Muscle of arm (tissue), 14 donors: ENCODE measurements at places on chromosomes 6 and 20. TPM values are rescaled to one million over a fixed set of nuclear protein-coding genes. Genes with fewer than 3 reads are reported as not detected.

RAB44 gene
- polyA plus RNA-seq, result 0.05 TPM

FOXP4 gene
- 30.8 TPM for polyA plus RNA-seq

- no peak for DNase-seq
These were observed 7.2 kb downstream of the NCOA7 start for GRCh38 chr6:125797886-125798444.

DNA sequence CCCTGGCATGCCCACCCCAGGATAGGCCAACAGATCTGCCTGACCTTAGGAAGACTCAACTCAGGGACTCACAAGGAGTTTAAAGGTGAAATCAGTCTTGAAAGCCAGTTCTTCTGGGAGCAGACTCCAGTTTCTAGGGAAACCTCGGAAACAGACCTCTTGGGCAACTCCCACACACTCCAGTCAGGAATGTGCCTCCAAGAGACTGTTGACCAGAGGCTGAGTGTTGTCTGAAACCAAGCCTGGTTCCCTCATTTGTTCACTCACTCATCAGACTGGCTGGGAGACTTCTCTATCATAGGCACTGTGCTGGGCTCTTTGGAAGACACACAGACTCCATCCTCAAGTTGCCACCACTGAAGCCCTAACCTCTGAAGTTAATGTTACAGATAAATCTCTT lies 1.8 kb downstream of the TREM1 start:
- no peak for DNase-seq

GRCh38 chr6:8229915-8230756 lies 127.8 kb upstream of the EEF1E1 start:
- no peak for DNase-seq

DNA sequence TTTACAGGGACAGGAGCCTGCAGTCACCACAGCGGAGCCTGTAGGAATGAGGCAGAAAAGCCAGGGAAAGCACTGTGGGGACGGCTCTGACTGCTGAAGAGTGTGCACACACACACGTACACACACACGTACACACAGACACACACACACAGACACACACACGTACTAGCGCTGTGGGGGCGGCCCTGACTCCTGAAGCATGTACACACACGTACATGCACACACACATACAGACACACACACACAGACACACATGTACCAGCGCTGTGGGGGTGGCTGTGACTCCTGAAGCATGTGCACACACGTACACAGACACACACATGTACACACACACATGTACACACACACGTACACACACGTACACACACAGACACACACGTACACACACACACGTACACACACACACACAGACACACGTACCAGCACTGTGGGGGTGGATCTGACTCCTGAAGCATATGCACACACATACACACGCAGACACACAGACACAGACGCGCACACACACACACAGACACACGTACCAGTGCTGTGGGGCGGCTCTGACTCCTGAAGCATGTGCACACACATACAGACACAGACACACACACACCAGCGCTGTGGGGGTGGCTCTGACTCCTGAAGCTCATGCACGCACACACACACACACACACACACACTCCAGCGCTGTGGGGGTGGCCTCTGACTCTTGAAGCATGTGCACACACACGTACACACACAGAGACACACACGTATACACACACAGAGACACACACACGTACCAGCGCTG lies 127.3 kb downstream of the DLL1 start:
- DNase-seq, result no peak

DNA sequence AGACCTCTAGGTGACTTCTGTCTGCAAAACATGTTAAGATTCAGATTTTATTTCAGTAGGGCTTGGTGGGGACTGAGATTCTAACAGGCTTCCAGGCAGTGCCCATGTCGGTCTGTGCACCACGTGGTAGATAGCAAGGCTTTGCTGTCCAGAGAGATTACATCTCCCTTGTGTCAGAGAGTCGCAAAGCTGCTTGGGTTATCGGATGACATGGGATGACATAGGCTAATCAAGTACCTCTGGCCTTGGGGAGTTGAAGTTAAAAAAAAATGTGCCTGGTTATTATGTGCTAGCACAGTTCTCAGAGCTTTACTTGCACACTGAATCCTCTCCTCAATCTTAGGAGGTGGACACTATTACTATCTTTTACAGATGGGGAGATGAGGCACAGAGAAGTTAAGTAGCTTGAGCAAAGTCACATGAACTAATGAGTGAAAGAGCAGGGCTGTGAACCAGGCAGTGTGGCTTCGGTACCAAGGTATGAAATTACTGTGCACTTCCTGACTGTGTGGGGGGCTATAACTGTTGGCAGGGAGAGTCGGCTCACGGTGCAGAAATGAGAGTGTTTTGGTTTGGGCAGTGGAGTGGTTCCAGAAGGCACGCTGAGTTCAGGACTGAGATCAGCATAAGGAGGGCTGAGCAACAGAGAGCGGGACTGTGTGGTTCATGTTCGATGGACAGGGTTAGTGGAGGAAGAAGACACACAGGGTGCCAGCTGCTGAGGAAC lies 41.1 kb downstream of the FARS2 start:
- no peak for DNase-seq

- no peak for DNase-seq
These were observed 40.9 kb downstream of the TRERF1 start for GRCh38 chr6:42410861-42411260.
